ENCODE measurements at places on chromosomes 16 and 17.

- no peak for DNase-seq
- H3K27me3 ChIP-seq, result no peaks in the 10 kb centered on the region
- no peaks in the 10 kb centered on the region for H3K36me3 ChIP-seq
- no peak overlapping the region for H3K4me3 ChIP-seq
- H3K4me1 ChIP-seq, result no peaks in the 10 kb centered on the region
Observed at GRCh38 chr17:68849673-68850610, 105.2 kb downstream of the ABCA8 start.

GRCh38 chr16:82741073-82741615 is 114.4 kb downstream of the CDH13 start:
- no peaks in the 10 kb centered on the region for H3K4me1 ChIP-seq
- H3K27me3 ChIP-seq, result peaks cover 5% of the 10 kb centered on the region
- H3K27ac ChIP-seq, result no peak overlapping the region

- no peaks in the 10 kb centered on the region for H3K27me3 ChIP-seq
- H3K36me3 ChIP-seq, result no peaks in the 10 kb centered on the region
- H3K4me1 ChIP-seq, result peaks cover 3% of the 10 kb centered on the region
- DNase-seq, result no peak
- no peak overlapping the region for H3K4me3 ChIP-seq
Observed at GRCh38 chr16:67814567-67814966, 7.9 kb downstream of the TSNAXIP1 start.

GRCh38 chr17:39225959-39226683 is 376 bp upstream of the STAC2 start:
- peaks cover 14% of the 10 kb centered on the region for H3K4me1 ChIP-seq
- no peak overlapping the region for H3K27ac ChIP-seq
- peak; percentile 91 for DNase-seq

GRCh38 chr16:2777231-2777902 is at the start of gene ELOB:
ELOB (minus strand) TSS chr16:2777280; CDS start chr16:2777239, 41 bp downstream.
- peaks cover 19% of the 10 kb centered on the region for H3K4me1 ChIP-seq
- peaks cover 10% of the 10 kb centered on the region for H3K36me3 ChIP-seq
- peak within 1 kb of the TSS; percentile 97 for H3K4me3 ChIP-seq
- peak; percentile 93 for DNase-seq

DNA sequence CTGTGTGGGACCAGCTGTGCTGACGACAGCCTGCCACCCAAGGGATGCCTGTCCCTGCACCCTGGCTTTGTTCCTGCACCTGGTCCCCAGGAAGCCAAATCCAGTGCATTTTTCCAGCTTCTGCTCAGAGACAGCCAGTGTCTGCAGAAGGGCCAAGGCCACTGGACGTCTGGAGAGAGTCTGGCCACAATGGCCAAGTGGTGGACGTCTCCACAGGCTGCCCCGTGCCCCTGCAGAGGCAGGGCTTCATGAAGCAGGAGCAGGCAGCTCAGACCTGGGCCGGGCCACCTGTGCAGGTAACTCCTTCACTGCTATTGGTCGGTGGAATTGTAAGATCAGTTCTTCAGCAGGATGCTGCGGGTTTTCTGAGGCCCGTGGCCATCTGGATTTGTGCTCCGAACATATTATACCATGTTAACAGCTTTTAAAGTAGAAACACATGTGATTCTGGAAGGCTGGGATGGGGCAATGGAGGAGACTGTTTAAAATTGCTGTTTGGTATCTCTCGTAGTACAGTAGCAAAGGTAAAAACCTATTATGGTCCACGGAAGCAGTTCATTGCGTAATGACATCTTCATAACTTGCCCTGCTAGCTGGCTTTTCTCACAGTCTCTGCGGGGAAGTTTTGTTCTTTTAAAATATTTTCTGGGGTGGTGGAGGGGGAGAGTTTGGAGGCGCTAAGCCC is 185.3 kb downstream of the CCDC182 start:
- H3K36me3 ChIP-seq, result peaks cover 14% of the 10 kb centered on the region
- H3K27ac ChIP-seq, result peak overlapping the region; percentile 57
